ENCODE measurements at places on chromosomes 2 and 18. TPM values are rescaled to one million over a fixed set of nuclear protein-coding genes. Genes with fewer than 3 reads are reported as not detected.

DNA sequence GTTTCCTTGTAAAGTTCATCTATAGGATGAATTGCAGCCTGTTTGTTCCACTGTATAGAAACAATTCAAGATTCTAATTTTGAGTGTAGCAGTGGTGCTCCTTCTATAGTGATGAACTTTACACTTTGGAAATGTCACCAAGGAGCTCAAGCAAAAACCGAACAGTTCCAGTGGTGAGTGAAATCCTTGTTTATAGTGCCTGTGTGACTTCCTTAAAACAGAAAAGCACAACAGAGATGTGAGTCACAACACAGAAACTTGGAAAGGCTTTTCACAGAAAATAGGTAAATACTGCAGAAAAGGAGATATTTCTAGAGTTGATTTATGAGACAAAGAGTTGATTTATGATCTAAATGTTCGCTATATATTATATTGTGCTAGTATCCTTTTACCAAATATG lies 482.0 kb downstream of the PTPRM start:
- no peak for DNase-seq

DNA sequence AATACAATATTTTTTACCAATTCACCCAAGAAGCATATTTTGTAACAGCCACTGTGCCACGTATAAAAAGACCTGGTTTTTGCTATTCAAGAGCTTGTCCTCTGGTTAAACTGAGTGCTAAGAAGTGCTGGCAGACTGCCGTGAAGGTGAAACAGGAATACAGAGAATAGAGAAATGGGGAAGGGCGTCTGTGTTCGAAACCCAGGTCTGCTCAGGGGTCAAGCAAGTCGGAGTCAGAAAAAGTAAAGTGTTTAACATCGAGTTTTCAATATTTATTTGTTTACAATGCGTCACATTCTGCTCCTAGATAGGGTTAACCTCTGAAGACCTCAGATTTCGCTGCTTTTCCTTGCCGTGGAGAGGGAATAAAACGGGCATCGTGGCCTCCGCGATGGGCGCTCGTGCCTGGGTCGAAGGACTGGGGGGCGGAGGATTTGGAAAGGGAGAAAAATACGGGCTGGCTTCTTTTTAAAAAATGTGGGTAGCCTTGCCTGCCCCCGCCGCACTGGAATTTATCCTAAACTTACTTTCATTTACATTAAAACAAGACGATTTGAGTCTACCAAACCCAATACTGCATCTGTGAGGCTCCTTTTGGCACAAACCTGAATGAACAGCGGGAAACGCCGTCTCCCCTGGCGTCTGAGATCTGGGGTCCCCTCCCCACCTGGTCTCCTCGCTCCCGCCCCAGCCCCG lies 1.1 kb upstream of the SNTG2 start:
- no peak for DNase-seq

DNA sequence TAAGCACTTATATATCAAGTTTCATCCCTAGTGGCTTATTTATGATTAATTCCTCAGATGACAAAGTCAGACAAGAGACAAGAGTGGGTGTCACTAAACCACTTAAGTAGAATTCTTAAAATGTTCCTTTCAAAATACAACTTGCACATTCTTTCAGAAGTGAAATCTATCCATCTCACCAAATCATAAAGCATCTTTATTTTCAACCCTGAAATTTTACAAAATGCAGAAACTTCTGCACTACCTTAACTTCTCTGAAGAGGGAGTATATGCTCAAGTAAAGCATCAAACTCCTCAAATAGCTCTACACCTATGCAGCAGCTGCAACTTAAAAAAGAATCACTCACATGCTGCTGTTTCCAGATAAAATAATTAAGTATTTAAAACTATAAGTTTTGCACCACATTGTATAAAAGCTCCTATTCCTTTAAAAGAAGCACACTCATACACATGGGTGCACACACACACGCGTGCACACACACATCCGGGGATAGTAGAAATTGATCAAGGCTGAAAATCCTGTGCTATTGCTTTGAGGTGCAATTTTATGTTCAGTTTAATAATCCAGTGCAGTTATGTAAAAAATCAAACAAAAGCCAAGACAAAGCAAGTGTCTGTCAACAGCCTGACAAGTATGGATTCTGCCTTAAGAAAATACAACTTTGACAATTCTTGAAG lies 244.5 kb downstream of the TCF4 start:
- DNase-seq: no peak

- DNase-seq: no peak
Measured at GRCh38 chr18:56804395-56804794, 153.2 kb downstream of the WDR7 start.

- DNase-seq: no peak
Measured at GRCh38 chr2:205352593-205352992, 329.7 kb upstream of the NRP2 start.

DNA sequence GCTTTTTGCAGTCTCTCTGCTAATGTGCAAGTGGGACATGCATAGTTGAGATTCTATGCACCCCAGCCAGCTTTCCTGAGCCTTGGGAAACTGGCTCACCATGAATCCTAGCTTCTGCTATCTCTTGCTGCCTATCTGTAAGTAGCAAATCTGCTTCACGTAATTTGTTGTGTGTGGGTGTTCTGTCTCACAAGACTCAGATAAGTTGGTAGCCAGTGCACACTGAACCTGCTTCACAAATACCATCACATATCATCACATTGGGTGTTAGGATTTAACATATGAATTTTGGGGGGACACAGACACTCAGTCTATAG lies 13.9 kb upstream of the VRK2 start:
- DNase-seq: no peak

GRCh38 chr2:12008425-12009061 lies 262.1 kb downstream of the LPIN1 start:
- no peak for DNase-seq

- no peak for DNase-seq
Measured at GRCh38 chr2:74029714-74030397, 45.1 kb downstream of the TET3 start.

Gene WDPCP
- total RNA-seq: 4.2 TPM

Gene AGXT
- total RNA-seq: not detected

Gene COL3A1
- total RNA-seq: 54.2 TPM

Gene C1GALT1C1L
- 0.47 TPM for total RNA-seq

Gene SULT1C3
- not detected for total RNA-seq

Gene SLC4A3
- 2.0 TPM for total RNA-seq
